Stimulated activated CD4-positive, alpha-beta T cell treated with anti-CD3 and anti-CD28 coated beads, Interleukin-1b, Interleukin-23, amount 100 ng/mL, for 48 hours (primary cell): ENCODE measurements at places on chromosomes 2 and 18.
A peak's percentile ranks its signal among the peaks of the same experiment; 100 is the strongest.

GRCh38 chr2:36965206-36965605 lies 1.1 kb downstream of the STRN start:
- DNase-seq, result no peak

- DNase-seq, result peak; percentile 42
Measured at GRCh38 chr2:134217924-134218323, 35.9 kb upstream of the MGAT5 start.

- no peak for DNase-seq
Measured at GRCh38 chr2:7108792-7109532, 191.8 kb downstream of the RNF144A start.

- no peak for DNase-seq
Measured at GRCh38 chr2:163775304-163775703, 39.5 kb upstream of the FIGN start.

DNA sequence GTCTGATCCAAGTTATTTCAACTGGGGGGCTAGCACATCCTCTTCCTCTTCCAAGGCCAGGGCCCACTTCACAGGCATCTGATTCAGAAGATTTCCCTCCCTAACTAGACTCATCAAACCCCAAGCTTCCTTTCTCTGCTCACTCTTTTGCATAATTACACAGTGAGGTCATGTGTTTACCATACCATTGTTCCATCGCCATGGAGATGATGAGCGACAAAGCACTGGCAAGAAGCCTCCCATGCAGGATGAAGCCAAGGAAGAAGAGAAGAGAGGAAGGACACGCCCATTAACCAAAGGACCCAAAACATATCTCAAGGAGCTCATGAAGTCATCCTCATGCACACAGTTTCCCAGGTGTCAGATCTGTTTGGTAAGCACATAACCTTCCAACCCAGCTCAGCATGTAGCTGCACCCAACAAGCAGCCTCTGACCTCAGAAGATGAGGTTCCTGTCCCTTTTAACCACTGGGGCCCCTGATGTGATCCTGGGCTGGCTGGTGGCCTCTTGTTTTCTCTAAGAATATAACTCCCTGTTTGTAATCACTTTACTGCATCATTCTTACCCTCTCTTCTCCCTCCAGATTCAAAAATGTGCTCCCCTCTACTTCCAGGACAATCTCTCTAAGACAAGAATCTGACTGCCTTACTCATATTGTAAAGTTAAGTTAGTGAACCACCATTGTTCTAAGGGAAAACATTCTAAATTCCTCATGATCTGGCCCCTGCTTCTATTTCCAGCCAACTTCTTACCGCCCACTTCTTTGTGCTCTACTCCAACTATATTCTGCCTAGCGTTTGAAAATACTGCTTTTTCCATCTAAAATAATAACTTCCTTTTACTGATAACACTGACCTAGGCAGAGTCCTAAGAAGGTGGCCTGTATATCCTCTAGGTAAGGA lies 190.1 kb downstream of the TTC32 start:
- DNase-seq, result peak; percentile 6

DNA sequence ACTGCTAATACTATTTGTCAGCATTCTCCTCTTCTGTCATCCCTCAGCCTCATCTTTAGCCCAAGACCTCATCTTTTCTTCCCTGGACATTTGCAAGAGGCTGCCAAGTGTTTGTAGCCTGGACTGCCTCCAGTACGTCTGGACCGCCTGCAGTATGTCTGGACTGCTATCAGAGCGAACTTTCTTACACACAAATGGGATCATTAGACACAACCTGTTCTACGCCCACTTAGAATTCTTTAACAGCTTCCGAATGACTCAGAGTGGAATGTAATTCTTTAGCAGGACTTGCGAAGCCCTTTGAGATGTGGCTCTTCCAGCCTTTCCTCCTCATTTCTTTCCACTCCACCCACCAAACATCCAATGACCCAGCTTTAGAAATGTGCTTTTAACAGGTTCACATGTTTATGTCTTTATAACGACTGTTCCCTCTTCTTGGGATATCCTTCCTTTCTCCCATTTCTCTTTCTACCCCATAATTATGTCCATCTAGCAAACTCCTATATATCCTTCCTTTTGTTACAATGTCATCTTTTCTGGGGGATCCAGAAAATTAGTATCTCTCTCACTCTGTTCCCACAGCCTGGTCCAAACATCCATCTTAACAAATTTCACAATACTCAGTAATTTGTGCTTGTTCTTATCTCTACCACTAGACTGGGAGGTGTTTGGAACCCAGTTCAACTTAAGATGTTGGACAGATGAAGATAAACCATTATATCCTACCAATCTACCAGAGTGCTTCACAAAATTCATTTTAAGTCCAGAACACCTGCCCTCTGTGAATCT lies 171.3 kb upstream of the PGAP1 start:
- no peak for DNase-seq

- no peak for DNase-seq
Measured at GRCh38 chr18:48781163-48781987, 169.4 kb downstream of the SMAD7 start.

- DNase-seq, result no peak
Measured at GRCh38 chr2:37659723-37660122, 11.7 kb downstream of the CDC42EP3 start.

DNA sequence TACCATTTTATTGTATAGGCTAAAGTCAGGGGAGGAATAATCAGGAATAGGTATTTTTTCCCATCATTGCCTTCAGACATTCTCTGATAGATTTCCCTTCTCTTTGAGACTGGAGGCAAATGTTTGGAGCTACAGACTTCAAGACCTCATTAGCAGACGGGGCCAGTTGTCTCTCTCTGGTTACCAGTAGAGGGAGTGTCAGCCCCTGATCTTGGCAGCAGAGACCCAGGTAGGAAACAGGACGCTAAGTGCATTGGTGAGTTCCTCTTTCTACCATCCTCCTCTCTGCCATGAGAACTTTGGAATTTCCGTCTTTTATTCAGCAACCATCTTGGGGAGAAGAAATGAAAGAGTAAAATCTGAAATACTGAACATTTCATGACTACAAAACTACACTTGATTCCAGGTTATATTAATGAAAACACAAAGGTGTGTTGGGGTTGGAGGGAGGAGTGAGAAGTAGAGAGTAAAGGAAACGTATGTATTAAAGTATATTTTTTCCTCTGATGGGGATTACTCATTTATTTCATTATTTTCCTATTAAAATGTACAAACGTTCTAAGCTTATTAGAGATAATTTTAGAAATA lies 186.2 kb upstream of the GCFC2 start:
- no peak for DNase-seq

- DNase-seq, result no peak
Measured at GRCh38 chr2:88201811-88202169, 31.6 kb downstream of the THNSL2 start.

DNA sequence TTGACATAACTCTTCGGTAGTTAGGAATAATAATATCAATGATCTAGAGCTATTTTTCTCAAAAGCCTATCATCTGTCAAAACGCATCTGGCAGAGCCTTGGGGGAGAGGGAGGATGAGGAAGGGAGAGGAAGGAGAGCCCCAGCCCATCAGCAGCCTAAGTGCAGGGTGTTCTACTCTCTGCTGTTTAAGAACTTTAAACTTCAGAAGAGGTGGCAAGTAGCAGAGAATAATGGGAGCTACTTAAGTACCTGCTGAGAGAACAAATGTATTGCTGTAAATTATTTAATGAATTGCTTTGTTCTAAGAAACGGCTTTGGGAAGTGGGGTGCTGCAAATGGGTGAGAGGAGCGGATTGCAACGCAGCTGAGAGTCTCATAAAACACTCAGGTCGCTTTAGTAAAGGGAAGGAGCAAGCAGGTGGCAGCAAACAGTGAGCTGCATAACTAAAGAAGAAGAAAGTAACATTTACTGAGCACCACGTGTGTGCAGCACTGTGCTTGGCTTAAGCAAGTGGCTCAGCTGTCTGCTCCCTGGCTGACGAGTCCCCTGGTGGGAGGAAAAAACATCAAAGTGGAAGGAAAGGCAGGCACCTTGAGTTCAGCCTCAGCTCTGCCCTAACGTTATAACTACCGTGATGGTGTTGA lies 26.3 kb upstream of the SH3RF3 start:
- DNase-seq, result peak; percentile 19

GRCh38 chr2:70948337-70949003 lies 12.8 kb downstream of the ATP6V1B1 start:
- peak; percentile 72 for DNase-seq

DNA sequence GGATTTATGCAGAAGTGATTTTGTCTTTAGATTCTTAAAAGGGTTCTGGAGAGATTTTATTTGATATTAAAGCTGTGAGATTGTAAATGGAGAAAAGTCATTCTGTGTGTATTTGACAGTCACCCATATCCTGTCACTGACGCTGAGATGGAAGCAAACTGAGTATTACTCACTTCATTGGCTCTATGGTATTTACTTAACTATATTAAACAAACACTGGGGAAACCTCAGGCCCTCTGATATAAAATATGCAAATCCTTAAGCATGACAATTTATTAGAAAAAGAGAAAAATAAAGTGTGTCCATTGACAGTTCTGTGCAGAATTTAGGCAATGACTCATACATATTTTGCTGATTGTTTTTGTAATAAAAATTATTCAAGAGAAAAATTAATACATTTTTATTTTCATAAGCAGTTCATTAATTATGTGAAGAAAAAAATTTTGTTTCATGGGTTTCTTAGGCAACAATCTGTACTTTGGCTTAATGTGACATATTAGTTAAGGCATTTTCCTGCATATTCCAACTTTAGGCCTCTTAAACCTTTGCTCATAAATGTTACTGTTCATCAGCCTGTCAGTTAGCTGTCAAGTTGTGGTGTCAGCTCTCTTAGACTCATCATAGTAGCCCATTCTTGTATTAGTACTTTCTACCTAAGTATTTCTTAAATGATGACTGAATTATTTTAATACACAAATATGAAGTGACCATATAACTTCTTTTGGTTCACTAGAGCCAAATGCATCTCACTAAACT lies 99.9 kb downstream of the PARD3B start:
- DNase-seq, result no peak

GRCh38 chr18:72940986-72941385 lies 73.2 kb upstream of the NETO1 start:
- no peak for DNase-seq

GRCh38 chr2:240896871-240897692 lies 1.1 kb upstream of the MAB21L4 start:
- DNase-seq, result no peak

GRCh38 chr2:137435162-137435561 lies 529.1 kb upstream of the HNMT start:
- no peak for DNase-seq

- no peak for DNase-seq
Measured at GRCh38 chr2:130385709-130386108, 29.9 kb downstream of the PTPN18 start.

- no peak for DNase-seq
Measured at GRCh38 chr2:48915884-48916283, 160.4 kb upstream of the LHCGR start.

- no peak for DNase-seq
Measured at GRCh38 chr2:122150524-122151280, 395.3 kb downstream of the TSN start.

DNA sequence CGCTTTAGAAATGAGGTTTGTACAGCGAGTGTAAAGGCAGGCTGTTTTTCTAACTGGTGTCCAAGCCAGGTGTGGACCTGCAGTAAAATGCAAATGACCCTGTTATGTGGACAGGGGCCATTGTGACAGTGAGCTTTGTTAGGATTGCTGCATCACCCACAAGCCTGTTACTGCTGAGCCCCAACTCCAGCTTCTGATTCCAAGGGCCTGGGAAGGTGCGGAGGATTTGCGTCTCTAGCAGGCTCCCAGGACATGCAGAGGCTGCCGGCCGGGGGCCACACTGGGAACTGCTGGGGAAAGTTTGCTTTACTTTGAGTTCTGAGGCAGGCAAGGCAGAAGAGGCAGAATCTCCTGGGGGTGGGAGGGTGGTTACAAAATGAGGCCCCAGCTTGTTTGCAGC lies 164.1 kb downstream of the GLI2 start:
- DNase-seq, result no peak

- no peak for DNase-seq
Measured at GRCh38 chr2:81247648-81248047, 943.1 kb upstream of the LRRTM1 start.

GRCh38 chr2:72923833-72924352 lies 6.6 kb downstream of the EMX1 start:
- DNase-seq, result no peak

DNA sequence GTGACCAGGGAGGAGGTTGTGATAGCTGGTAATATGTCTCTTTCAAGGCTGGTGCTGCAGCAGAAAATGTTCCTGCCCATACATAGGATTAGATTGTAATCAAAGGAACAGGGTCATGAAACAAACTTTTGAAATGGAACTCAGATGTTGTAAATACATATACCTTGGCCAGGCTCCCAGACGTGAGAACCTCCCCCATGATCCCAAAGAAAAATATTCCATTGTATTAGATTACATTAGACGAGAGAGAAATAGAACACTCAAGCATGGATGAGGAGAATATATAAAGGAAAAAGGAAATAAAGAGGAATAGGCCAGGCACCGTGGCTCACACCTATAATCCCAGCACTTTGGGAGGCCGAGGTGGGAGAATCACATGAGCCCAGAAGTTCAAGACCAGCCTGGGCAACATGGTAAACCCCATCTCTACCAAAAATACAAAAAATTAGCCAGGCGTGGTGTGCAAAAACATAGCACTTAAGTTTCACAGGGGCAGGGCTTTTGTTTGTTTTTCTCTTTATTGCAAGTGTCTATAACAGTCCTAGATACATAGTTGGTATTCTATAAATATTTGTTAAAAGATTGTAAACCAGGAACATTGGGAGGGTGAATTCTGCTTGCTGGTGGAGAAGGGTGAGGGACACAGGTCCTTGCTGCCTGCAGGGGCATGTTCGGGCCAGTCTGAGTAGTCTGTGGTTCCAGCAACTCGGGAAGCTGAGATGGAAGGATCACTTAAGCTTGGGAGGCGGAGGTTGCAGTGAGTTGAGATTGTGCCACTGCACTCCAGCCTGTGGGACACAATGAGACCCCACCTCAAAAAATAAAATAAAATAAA lies 52.8 kb downstream of the RPL37A start:
- no peak for DNase-seq

- DNase-seq, result no peak
Measured at GRCh38 chr18:29104671-29105070, 927.7 kb upstream of the CDH2 start.

- DNase-seq, result no peak
Measured at GRCh38 chr2:47024046-47024445, 108.4 kb upstream of the MCFD2 start.

DNA sequence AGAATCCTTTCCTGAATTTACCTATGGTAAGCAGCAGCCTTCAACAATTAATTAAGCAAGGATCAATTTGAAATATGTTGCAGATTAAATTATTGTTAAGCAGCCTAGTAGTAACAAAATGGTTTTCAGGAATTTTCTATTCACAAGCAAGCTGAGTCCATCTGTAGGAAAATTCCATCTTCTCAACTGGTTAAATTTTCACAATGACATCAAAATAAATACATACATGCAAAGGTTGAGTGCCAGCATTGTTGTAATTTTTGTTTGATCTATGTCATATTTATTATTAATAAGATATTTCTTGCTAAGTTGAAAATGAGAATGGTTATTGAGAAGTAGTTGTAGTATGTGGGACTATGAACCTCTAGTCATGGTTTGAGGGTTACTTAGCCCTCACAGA lies 15.3 kb upstream of the TFPI start:
- DNase-seq, result no peak

- no peak for DNase-seq
Measured at GRCh38 chr18:79533591-79533990, 137.9 kb downstream of the NFATC1 start.
